ENCODE measurements at places on chromosomes 2 and 18.

DNA sequence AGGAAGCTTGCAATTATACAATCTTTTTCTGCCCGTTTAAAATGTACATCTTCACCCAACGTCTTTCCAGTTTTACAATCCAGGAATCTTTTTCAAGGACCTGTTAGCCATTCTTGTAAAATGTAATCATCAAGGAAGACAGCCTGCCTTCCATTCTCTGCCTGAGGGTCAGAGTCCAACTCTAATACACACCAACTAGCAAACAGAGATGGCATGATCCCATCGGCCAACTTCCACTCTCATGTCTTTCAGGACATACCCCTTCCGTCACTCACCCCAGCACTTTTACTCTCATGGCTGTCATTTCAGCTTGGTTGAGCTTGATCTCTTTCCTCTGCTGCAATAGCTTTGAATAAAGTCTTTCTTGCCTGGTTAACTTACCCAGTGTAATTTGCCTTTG is 172.5 kb upstream of the NETO1 start:
- DNase-seq: no peak

DNA sequence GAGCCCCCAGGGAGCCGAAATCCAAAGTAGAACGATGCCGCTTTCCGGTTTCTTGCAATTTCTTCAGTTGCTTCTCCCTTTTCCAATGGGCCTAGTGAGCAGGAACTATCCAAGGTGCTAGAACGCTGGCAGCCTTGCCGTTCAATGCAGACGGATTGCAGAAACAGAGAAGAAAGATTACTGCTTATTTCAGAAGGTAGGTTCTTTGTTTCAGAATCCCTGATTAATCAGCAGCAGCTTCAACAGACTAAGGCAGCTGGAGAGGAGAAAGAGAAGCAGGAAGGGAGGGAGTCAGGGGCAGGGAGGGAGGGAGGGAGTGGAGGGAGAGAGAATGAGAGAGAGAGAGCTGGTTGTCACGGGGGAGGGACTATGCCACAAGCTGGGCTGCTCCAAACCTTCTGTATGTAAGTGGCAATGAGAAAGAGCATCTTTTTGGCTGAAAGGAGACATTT is 576 bp downstream of the NYAP2 start:
- DNase-seq: no peak

- no peak for DNase-seq
These were observed 94.0 kb downstream of the CELF4 start for GRCh38 chr18:37471637-37472036.

- DNase-seq: no peak
These were observed 1049.3 kb upstream of the CDH2 start for GRCh38 chr18:29226213-29226612.

GRCh38 chr2:221693365-221693764 is 121.3 kb upstream of the EPHA4 start:
- no peak for DNase-seq

DNA sequence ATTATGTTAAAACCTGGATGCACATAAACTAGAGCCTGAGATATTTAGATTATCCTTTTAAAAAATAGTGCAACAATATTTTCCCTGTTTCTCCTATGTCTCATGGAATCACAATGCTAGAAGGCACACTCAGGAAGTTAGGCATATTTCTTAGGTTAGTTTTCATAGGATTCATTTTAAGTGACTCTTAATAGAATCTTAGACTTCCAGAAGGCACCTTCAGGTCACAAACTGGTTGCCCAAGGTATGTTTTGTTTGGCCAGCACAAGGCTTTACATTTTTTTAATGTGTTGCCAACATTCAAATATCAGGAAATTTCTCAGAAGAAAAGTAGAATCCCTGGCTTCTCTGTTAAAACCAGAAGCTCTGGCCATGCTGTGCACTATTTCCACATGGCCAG is 129.3 kb downstream of the LNPK start:
- DNase-seq: no peak

GRCh38 chr2:34656632-34657031 is 1057.5 kb upstream of the FAM98A start:
- DNase-seq: no peak

GRCh38 chr18:26071725-26072124 is 18.7 kb downstream of the SS18 start:
- DNase-seq: no peak

GRCh38 chr2:100256416-100256815 is 65.9 kb downstream of the LONRF2 start:
- no peak for DNase-seq

DNA sequence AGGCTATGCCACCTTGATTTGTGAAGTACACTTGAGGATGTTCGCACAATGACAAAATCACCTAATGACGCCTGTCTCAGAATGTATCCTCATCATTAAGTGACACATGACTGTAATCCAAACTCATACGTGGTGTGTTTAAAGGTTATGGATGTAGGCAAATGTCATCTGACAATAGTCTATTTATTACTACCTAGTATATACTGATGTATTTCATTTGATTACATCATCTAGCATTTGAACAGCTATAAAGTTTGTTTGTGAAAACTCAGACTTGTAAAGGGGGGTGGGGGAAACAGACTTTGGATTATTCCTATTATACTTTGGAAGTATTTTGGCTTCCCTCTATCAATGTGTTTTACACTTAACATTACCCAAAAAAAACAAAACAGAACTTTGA is 129.9 kb downstream of the TANC1 start:
- no peak for DNase-seq

DNA sequence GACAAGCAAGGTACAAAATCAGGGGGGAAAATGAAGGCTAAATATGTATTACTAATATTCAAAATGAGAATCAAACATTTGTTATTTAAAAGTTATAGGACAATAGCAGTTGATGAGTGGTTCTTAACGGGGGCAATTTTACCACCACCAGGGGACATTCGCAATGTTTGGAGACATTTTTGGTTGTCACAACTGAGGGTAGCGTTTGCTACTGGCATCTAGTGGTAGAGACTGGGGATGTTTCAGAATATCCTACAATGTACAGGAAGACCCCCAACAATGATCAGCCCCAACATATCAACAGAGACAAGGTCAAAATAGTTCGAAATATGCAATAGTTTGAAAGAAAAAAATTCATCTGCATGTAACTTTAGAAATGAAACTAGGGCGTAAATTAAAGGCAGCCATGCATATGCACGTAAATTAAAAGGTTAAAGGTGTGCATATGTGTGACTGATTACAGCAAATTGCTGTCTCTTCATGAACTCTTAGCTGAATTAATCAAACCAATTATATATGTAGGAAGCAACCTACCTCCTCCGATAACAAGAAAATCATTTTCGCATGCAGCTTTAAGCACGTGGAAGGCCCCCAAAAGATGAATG is 61.2 kb upstream of the CUL3 start:
- no peak for DNase-seq

DNA sequence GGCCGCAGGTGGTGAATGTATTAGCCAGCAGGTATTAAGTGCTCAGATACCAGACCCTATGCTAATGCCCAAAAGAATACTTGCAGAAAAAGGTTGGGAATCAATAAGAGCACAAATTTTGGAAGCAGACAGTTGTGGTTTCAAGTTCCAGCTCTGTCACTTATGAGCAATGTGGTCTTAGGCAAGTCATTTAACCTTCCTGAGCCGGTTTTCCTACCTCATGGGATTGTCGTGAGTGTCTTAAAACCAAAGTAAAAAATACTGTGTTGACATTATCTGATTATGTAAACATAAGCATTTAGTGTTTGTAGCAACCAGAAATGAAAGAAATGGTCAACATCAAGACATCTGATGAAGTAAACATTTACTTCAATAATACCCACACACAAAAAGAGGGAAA is 93.0 kb upstream of the CHST9 start:
- no peak for DNase-seq

DNA sequence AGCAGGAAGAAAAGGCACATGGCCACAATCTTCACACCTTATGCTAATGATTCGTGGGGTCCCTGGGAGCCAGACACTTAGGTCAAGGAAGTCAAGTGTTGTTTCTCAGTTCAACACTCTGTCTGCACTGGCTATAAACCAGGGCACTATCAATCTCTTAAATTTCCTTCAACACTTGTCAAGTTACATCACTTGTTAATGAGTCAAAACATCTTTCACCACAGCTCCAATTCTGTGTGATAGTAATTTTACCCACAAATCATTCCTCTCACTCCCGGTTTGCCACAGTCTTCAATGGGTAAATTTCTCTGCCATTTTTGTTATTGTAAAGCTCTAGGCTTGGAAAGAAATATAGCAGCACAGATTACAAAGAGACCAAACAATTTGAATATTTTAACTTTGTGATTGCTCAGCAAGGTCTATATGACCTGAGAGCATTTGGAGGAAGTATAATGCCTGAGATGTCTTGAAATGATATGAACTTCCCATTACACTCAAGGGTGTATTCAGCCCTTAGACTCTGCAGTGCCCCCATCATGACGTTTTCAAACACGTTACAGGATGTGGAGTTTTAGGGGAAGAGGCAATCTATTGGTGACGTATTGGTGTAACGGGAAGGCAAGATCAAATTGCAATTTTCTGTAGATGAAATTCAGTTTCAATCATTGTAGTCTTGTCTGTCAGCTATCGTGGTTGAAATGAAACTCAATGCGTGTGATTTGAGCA is 78.7 kb downstream of the ICOS start:
- no peak for DNase-seq

- DNase-seq: no peak
These were observed 44.3 kb upstream of the KCNG2 start for GRCh38 chr18:79753391-79753851.

GRCh38 chr2:223029287-223029686 is 22.7 kb upstream of the KCNE4 start:
- DNase-seq: no peak

DNA sequence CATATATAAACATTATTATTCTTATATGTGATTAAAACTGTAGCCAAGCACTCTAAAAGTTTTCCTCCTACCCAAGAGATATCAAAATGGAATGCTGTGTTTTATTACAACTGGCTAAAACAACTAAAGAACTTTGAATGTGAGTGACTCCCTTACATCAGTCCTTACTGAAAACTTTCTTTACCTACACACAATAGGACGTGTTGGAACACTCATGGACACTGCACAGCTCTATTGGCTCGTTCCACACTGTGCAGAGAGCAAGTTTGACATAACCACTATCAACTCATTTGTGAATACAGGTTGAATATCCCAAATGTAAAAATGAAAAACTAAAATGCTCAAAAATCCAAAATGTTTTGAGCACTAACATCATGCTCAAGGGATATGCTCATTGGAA is 650.6 kb downstream of the SLC4A3 start:
- no peak for DNase-seq

- DNase-seq: no peak
These were observed 586.5 kb upstream of the SLC8A1 start for GRCh38 chr2:41038408-41038807.

DNA sequence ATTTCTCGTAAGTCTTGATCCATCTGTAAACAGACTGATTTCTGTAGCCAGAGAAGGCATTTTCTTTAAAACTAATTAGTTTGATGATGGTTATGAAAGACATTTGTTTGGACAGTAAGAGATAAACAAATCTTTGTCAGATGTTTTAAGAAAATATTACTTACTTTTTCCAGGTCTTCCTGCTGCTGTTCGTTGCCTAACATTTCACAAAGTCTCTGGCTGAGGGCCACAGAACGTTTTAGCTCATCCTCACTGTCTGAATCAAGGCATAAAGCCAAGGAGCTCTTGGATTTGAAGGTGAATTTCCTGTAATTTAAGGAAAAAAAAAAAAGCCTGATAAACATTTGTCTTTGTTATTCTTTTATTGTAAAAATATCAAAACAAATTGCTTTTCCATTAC is 57.8 kb downstream of the VIL1 start:
- DNase-seq: no peak

DNA sequence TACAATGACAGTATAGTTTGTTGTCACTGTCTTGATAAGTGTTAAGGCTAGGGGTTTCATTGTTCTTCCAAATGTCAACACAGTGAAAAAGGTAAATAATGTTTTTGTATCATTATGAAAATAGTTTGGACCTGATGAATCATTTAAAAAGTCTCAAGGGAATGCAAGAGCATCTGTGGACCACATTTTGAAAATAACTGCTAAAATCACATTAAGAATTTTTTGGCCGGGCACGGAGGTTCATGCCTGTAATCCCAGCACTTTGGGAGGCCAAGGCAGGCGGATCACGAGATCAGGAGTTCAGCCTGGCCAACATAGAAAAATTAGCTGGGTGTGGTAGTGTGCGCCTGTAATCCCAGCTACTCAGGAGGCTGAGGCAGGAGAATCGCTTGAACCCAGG is 10.3 kb downstream of the SCN1A start:
- no peak for DNase-seq

- no peak for DNase-seq
These were observed 58.6 kb downstream of the FN1 start for GRCh38 chr2:215377283-215377682.

DNA sequence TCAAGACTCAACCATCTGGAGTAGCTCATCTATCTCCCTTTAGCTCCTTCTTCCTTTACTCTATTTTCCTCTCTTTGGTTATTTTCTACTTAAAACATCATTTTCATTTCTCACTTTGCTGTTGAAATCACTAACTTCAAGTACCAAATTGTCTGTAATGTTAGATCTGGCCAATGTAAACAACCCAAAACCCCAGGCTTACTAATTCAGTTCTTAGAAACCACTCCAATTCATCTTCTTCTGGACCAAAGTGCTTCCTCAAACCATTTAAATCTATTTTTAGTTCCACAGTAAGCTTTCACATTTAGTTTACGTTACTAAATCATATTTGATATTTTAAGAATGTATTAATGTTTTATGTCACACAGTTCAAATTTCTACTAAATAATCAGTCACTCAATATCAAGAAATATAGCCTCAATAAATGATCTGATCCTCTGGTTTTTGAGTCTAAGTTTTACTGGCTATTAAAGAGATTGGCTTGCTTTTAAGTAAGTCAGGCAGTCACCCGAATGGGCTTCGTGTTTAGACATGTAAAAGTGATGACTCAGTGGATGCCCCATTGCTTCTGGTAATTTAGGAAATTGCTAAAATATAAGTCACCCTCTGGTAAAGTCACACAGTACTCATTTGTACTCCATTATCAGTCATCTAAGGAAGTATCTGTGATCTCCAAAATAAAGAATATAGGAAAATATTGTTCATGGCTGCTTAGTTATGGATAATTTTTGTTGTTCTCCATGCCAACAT is 527.2 kb upstream of the SOX11 start:
- no peak for DNase-seq

DNA sequence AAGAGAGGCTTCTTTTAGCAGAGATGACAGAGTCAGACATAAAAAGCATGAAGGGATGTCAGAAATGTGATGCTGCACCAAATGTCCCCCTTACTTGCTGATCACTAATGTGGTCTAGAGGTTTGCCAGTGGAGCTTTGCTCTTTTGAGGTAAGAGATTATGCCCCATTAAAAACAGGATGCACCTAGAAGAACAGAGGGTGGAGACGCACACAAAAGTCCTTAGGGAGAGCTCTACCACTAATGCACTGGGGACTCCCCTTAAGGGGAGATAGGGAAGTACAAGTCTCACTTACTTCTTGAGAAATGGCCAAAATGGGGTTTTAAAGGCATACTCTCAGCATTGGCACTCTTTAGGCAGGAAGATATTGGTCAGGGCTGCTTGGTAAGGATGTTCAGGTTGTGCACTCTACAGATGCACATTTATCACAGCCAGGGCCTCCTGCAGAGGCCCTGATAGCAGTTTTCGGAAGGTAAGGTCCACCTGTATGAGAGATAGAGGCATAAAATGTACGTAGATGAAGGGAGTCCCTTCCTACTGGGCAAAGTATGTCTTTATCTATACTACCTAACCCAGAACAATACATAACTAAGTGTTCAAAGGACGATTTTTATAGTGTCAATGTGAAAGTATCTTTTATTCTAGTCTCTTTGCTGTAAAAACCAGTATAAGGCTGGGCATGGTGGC is 17.0 kb upstream of the SCYGR1 start:
- DNase-seq: no peak

GRCh38 chr2:159925975-159926374 is 128.0 kb upstream of the CD302 start:
- no peak for DNase-seq
